ENCODE measurements at places on chromosomes 7 and 10. TPM values are rescaled to one million over a fixed set of nuclear protein-coding genes. Genes with fewer than 3 reads are reported as not detected.

GRCh38 chr10:88082391-88082790, 219.0 kb downstream of the PTEN start:
- no peaks in the 10 kb centered on the region for H3K4me1 ChIP-seq
- no peaks in the 10 kb centered on the region for H3K36me3 ChIP-seq
- no peak overlapping the region for H3K4me3 ChIP-seq

GRCh38 chr10:44030738-44031137, 354.2 kb downstream of the CXCL12 start:
- peaks cover 8% of the 10 kb centered on the region for H3K27me3 ChIP-seq
- no peaks in the 10 kb centered on the region for H3K36me3 ChIP-seq
- DNase-seq = no peak
- no peaks in the 10 kb centered on the region for H3K4me1 ChIP-seq
- no peak overlapping the region for H3K4me3 ChIP-seq

- no peak for DNase-seq
- H3K4me3 ChIP-seq = no peak overlapping the region
- H3K27ac ChIP-seq = no peak overlapping the region
- H3K4me1 ChIP-seq = peaks cover 17% of the 10 kb centered on the region
- peaks cover 2% of the 10 kb centered on the region for H3K36me3 ChIP-seq
Observed at GRCh38 chr10:113705344-113705652, 25.6 kb downstream of the CASP7 start.

DNA sequence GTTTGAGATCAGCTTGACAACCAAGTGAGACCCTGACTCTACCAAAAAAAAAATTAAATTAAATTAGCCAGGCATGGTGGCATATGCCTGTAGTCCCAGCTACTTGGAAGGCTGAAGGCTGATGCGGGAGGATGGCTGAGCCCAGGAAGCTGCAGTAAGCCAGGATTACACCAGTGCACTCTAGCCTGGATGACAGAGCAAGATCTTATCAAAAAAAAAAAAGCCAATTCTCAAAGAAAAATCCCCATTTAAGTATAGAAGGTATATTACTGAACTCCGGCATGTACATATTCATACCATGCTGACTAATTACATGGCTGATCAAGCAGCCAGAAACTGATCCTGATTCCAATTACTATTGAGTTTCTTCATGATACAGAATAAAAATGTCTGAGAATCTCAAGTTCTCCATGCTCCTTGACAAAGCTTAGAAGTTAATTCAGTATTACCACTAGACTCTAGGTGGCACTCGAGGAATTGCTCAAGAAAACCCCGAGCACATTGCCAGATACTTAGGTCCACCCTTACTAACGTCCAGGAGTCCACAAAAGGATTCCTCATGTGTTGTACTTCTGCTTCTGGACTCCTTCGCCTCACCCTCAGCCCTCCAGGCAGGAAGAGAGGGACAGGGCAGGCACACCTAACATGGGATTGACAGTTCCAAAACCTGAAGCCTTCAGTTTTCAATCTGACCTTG, 148.9 kb downstream of the PARD3 start:
- H3K36me3 ChIP-seq = no peaks in the 10 kb centered on the region
- H3K27me3 ChIP-seq = no peaks in the 10 kb centered on the region
- H3K4me1 ChIP-seq = no peaks in the 10 kb centered on the region

GRCh38 chr7:89760690-89761089, 393.6 kb upstream of the STEAP1 start:
- no peaks in the 10 kb centered on the region for H3K36me3 ChIP-seq
- H3K4me1 ChIP-seq = no peaks in the 10 kb centered on the region
- no peak overlapping the region for H3K4me3 ChIP-seq
- H3K27ac ChIP-seq = no peak overlapping the region
- no peak for DNase-seq
- no peaks in the 10 kb centered on the region for H3K27me3 ChIP-seq

GRCh38 chr10:74612195-74612594, 214.2 kb upstream of the KAT6B start:
- no peak overlapping the region for H3K27ac ChIP-seq
- no peaks in the 10 kb centered on the region for H3K4me1 ChIP-seq

GRCh38 chr10:110267276-110267675, 37.4 kb downstream of the SMNDC1 start:
- peaks cover 11% of the 10 kb centered on the region for H3K27me3 ChIP-seq
- no peak overlapping the region for H3K27ac ChIP-seq
- no peak for DNase-seq
- peaks cover 28% of the 10 kb centered on the region for H3K4me1 ChIP-seq

- H3K36me3 ChIP-seq = no peaks in the 10 kb centered on the region
- H3K27ac ChIP-seq = no peak overlapping the region
- no peak for DNase-seq
- peaks cover 39% of the 10 kb centered on the region for H3K27me3 ChIP-seq
Observed at GRCh38 chr10:113047605-113047962, 97.5 kb downstream of the TCF7L2 start.

GRCh38 chr10:2011106-2011716, 273.9 kb upstream of the ADARB2 start:
- no peaks in the 10 kb centered on the region for H3K4me1 ChIP-seq
- H3K4me3 ChIP-seq = no peak overlapping the region
- no peak for DNase-seq
- no peaks in the 10 kb centered on the region for H3K36me3 ChIP-seq
- no peak overlapping the region for H3K27ac ChIP-seq
- H3K27me3 ChIP-seq = peaks cover 5% of the 10 kb centered on the region

GRCh38 chr7:107726356-107727130, 17.4 kb upstream of the CBLL1 start:
- H3K36me3 ChIP-seq = no peaks in the 10 kb centered on the region
- DNase-seq = no peak
- peaks cover 25% of the 10 kb centered on the region for H3K27me3 ChIP-seq
- no peak overlapping the region for H3K27ac ChIP-seq
- no peak overlapping the region for H3K4me3 ChIP-seq

- H3K27me3 ChIP-seq = peaks cover 5% of the 10 kb centered on the region
- H3K4me3 ChIP-seq = no peak overlapping the region
- DNase-seq = no peak
- no peaks in the 10 kb centered on the region for H3K4me1 ChIP-seq
- H3K36me3 ChIP-seq = no peaks in the 10 kb centered on the region
Observed at GRCh38 chr10:21080261-21080660, 183.2 kb upstream of the NEBL start.

- no peak overlapping the region for H3K27ac ChIP-seq
- H3K27me3 ChIP-seq = no peaks in the 10 kb centered on the region
- H3K36me3 ChIP-seq = no peaks in the 10 kb centered on the region
- H3K4me1 ChIP-seq = no peaks in the 10 kb centered on the region
- H3K4me3 ChIP-seq = no peak overlapping the region
- no peak for DNase-seq
Observed at GRCh38 chr7:107065929-107066247, 21.4 kb downstream of the PRKAR2B start.

DNA sequence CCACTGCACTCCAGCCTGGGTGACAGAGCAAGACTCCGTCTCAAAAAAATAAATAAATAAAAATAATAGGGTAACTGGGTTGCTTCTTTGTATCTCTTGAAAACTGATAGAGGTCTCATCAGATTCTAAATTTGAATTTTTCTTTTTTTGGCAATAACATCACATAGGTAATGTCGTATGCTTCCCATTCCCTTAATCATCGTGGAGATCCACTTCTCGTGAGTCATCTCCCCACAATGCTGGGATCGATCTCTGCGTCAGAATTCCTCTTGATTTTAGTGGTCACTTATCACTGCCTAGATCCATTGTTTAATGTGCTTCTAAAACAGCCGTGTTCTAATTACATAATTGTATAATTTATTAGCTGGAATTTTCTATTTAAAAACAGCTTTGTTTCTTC, 70.5 kb upstream of the DNAJB6 start:
- no peak for DNase-seq
- no peak overlapping the region for H3K4me3 ChIP-seq
- H3K27me3 ChIP-seq = no peaks in the 10 kb centered on the region
- no peaks in the 10 kb centered on the region for H3K4me1 ChIP-seq
- H3K27ac ChIP-seq = no peak overlapping the region

DNA sequence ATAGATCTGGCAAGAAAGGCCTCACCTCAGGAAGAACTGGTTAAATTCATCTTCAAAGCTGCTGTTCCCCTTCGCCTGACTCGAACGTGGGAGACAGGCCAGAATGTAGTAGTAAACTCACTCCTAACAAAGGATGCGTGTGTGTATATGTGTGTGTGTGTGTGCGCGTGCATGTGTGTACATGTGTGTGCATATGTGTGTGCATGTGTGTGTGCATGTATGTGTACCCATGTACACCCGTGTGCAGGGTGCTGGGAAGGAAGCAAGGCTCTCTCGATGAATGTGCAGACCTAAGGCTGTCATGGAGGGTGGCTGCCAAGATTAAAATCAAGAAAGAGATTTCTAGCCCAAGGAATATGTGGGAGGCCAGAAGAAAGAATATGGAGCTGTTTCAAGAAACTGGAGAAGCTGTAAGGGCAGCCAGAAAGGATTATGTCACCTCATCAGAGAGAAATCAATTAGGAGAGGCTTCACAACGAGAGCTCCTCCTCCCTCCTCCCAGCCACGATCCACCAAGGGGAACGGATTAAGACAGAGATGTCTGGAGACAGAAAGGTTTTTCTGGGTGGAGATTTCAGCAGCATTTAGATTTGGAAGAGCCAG, 34.0 kb upstream of the LBX1 start:
- H3K27ac ChIP-seq = no peak overlapping the region
- DNase-seq = no peak
- H3K36me3 ChIP-seq = peaks cover under 1% of the 10 kb centered on the region
- peaks cover 33% of the 10 kb centered on the region for H3K27me3 ChIP-seq
- H3K4me1 ChIP-seq = no peaks in the 10 kb centered on the region

GRCh38 chr10:93198401-93199131, 124.9 kb downstream of the CYP26A1 start:
- peak overlapping the region; percentile 19 for H3K4me3 ChIP-seq
- H3K27ac ChIP-seq = no peak overlapping the region
- no peak for DNase-seq
- peaks cover 23% of the 10 kb centered on the region for H3K27me3 ChIP-seq
- H3K4me1 ChIP-seq = peaks cover 9% of the 10 kb centered on the region

DNA sequence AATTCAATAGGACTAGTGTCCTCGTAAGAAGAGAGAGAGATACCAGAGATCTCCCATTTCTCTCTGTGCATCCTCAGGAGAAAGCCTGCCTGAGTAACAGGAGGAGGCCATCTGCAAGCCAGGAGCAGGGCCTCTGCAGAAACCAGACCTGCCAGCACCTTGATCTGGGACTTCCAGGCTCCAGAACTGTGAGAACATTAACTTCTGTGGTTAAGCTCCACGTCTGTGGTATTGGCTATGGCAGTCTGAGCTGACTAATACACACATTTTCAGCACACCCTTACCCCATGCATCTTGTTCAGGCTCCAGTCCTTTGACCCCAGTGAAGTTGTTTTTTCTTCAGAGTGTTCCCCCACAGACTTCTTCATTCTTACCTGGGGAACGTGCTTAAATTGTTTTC, 3.1 kb upstream of the CRTAC1 start:
- H3K4me1 ChIP-seq = peaks cover 5% of the 10 kb centered on the region
- no peak for DNase-seq
- no peaks in the 10 kb centered on the region for H3K36me3 ChIP-seq
- peaks cover 82% of the 10 kb centered on the region for H3K27me3 ChIP-seq
- no peak overlapping the region for H3K27ac ChIP-seq
- no peak overlapping the region for H3K4me3 ChIP-seq

Gene TSPAN33
- 31.5 TPM for total RNA-seq

Gene SPDYE9
- not detected for total RNA-seq

Gene EXOSC1
- 75.3 TPM for total RNA-seq

Gene FUOM
- 17.1 TPM for total RNA-seq

Gene AS3MT
- 0.39 TPM for total RNA-seq

Gene DENND2A
- total RNA-seq = not detected

Gene CRYGN
- 0.53 TPM for total RNA-seq

Gene BBS9
- 10.8 TPM for total RNA-seq

Gene TM9SF3
- total RNA-seq = 72.8 TPM

Gene NET1
- 37.5 TPM for total RNA-seq

All from activated T-cell treated with anti-CD3 and anti-CD28 coated beads, Interleukin-2, amount 50 U/mL, for 72 hours (primary cell).